NCI-H446 (cell line): ENCODE measurements at places on chromosomes 7 and 10.

- peak; percentile 90 for DNase-seq
These were observed 158.4 kb upstream of the TMEM72 start for GRCh38 chr10:44752451-44753441.

DNA sequence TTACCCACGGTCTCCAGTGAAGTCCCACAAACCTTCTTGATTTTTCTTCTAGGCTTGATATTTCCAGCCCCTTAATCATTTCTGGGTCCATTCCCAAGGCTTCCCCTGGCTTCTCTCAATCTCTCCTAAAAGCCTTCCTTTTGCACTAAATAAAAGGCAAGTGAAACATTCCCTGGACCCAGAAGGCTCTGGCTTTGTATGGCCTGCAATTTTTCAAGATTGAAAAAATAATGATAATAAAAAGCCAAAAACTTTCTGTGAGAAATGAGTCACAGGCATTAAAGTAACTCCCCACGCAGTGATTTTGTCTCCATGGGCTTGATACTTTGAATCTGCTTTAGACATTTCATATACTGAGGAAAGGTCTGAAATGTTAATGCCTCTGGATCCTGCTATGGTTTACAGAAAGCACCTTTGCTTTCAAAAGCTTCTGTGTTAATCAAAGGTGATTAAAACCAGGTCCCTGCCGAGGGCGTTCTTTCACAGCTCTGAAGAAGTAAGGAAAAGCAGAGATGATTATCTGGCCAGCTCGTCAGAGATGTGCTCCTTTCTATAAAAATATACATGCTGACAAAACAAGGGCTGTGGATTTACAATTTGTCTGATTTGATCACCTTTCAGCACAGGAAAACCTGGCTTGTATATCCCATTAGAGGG is 118.9 kb upstream of the TMEM72 start:
- no peak for DNase-seq

GRCh38 chr10:28241741-28242399 is 61.0 kb downstream of the MPP7 start:
- no peak for DNase-seq

DNA sequence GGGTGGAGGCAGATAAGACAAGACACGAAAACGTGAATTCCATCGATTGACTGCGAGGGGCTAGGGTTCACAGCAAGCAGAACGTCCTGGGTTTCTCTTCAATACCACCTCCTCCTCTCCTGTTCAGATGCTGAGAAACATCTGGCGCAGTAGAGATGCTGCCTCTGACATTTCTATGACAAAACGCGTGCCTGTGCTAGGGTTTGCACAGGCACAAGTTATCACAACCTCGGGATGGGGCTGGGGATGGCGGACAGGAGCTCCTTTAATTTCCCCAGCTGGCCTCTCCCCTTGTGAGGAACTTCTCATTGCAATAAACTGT is 99.8 kb upstream of the SVIL start:
- no peak for DNase-seq

GRCh38 chr7:270351-270983 is 19.5 kb upstream of the FOXL3 start:
- no peak for DNase-seq

GRCh38 chr10:86888585-86889381 is 68.6 kb downstream of the MMRN2 start:
- no peak for DNase-seq

- no peak for DNase-seq
These were observed 22.2 kb upstream of the RHEB start for GRCh38 chr7:151541709-151542499.

DNA sequence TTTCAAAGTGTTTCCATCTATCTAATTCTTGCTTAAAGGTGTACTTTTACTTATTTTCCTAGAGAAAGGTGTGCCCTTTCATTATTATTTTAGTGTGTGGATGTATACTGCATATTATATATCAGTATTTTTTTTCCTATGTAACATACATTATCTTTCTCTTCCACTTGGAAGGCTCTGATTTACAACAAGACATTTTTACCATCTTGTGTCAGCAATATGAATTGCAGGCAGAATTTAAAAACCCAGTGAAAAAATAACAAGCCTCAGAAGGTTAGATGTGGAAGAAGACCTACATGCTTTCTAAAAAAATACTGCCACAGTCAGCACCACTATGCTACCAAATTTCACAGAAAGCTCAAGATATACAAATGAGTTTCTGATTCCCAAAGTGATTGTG is 327.7 kb upstream of the STEAP1 start:
- DNase-seq = no peak

- DNase-seq = no peak
These were observed 26.1 kb downstream of the OGDHL start for GRCh38 chr10:49735848-49736563.

DNA sequence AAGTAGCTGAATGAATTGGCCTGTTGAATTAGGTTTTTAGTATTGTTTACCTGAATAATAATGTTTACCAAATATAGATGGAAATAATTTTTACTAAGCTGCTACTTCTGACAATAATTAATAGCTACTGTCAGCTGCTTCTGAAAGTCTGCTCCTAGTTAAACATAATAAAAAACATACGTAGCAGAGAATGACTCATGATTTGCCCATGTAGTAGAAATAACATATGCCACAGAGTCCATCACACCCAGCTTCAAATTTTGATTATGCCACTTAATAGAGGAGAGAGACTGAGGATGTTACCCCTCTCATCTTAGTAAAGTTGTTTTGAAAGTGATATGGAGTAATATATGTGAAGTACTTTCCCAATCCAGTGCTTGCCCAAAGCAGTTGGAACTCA is 57.6 kb upstream of the MDFIC start:
- DNase-seq = no peak

DNA sequence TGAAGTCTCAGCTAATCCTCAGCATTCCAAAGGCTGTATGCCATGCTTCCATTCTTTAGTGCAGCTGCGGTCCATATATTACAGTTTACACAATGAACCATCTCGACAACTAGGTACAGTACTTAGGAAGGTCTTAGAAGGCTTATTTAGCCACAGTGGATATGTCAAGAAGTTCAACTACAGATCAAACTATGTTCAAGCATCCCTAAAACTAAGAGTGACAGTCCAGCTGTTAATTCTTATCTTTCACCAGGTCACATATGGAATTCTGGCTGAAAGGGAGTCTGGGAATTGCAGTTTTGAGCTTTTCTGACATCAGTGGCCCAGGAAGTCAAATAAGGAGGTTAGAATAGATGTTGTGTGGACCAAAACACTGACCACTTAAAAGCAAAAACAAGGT is 106.8 kb downstream of the SDHAF3 start:
- no peak for DNase-seq

GRCh38 chr10:102831322-102832071 is 5.7 kb downstream of the CYP17A1 start:
- no peak for DNase-seq

DNA sequence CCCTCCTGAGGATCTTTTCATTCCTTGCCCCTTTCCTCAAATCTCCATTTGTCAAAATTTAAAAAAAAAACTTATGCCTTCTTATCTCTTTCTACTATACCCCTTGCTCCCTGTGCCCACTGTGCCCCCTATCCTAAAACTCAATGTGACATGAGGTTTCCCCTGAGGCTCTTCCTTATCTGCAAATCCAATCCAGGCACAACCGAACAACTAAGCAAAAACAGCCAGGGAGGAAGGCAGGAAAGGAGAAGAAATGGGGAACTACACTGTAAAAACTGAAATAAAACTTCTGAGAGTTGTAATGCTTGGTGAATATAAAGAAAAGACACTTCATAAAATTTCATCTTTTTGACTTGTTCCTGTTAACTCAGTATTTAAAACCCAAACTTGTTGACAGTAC is 54.2 kb downstream of the CRPPA start:
- DNase-seq = no peak

DNA sequence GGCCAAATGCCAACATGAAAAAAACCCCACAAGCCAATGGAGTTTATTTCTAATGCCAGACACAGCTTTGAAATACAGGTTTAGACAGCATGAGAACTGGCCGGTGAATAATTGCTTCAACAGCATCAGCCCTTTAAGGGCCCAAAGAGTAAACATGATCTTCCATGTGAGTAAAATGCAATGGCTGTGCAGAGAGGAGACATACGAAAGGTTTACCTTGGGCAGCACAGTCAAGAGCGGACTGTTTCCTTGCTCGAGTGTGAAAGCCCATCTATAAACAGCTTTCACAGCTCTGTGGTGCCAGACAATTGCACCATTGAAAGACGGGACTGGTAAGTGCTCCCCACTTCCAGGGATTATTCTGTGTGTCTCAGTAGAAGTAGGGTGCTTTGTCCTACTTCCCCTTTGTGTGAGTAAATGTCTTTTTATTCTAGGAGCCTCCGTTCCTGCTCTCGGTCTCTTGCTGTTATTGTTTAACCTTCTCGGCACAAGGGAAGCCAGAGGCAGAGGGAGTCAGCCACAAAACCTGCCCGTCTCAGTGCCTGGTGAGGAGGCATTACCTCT is 77.8 kb upstream of the KAT6B start:
- no peak for DNase-seq

DNA sequence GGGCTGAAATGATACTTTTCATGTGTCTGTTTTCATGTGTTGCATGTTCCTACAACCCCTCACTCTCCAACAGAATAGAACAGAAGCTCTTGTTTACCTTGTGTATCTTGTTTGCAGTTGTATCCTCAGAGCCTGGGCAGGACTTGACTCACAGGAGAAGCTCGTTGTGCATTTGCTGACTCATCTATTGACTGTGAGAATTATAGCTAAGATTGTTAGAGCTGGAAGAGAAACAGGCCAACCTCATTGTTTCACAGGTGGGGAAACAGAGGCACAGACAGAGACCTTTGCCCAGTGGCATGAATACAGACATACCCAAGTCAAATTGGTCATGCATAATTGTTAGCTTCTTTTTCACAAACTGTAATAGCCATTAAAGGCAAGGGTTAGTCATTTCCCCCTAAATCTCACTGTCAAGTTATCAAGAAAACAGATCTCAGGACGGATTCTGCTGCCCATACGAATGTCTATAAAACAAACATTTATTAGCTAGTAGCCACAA is 4.6 kb upstream of the TSPAN15 start:
- DNase-seq = no peak

GRCh38 chr7:47833211-47833610 is 115.1 kb downstream of the PKD1L1 start:
- no peak for DNase-seq

DNA sequence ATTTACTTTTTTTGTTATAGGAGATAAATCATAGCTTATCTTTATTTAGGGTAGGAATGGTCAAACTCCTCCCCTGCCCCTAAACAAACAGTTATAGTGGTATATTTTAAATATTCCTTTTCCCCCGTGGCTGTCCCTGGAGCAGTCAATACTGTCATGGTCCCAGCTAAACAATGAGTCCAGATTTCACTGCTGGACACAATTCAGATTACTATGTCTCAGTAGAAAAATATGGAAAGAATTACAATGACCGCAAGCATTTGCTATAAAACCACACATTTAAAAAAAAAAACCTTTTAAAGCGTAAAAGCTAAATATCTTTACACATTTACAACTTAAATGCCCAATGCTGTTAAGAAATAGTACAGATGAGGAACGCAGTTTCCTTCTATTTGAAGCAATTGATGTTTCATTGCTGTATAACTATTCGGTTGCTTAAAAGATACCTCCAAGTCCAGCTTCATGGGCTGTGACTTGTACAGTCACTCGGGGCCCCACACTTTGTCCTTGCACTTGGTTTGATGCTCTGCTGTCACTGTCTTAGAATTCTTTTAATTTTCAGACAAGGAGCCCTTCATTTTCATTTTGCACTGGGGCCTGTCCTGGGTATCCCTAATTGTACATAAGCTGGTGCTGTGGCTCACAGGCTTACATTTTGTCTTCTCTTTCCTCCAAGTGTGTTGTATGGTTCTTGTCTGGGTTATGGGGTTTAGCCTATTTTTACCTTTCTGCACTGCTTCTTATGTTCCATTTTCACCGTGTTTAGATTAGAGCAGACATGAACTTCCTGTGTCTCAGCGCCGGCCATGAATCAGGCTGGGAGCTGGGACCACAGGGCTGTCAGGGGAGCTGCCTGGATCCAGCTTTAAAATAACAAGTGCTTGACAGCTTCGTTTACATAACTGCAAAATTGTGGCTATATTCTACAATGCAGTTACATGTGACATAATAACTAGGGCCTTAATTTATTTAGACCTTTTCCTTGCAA is 530.2 kb upstream of the FZD8 start:
- no peak for DNase-seq

- no peak for DNase-seq
These were observed 113.0 kb downstream of the SMURF1 start for GRCh38 chr7:99030951-99031350.

DNA sequence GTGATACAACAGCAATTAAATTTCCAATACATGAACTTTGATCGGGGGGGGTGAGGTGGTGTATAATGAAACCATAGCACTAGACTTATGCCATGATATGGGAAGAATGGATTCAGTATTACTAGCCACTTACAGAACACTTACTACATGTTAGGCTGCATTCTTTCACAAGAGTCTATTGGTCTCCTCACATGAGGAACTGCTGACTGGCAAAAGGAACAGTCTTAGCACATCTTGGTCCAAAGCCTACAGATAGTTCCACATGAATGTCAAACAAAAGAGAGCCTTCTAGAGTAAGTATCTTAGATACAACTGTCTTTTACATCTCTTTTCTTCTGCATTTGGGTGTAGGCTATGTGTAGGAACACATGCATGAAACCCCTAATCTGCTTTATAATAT is 115.9 kb upstream of the DNAJB12 start:
- no peak for DNase-seq

- no peak for DNase-seq
These were observed 38.9 kb upstream of the CHST15 start for GRCh38 chr10:124132306-124132705.

DNA sequence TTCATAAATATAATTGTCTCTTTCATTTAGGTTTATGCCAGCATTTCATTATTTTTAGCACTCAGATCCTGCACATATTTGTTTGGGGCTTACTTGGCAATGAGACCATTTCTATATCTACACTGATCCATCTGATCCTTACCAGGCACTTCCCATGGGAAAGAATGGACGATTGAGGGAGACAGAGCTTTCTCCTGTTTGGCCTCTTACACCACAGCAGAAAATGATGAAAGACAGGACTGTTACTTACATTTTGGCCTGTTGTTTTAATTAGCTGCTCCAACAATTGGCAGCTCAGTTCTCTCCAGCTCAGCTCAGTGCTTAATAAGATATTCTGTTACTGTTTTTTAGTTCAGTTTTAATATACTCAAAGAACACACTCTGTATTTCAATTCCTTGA is 77.6 kb upstream of the RSU1 start:
- DNase-seq = no peak

- no peak for DNase-seq
These were observed 202.9 kb upstream of the TCERG1L start for GRCh38 chr10:131514454-131514853.

DNA sequence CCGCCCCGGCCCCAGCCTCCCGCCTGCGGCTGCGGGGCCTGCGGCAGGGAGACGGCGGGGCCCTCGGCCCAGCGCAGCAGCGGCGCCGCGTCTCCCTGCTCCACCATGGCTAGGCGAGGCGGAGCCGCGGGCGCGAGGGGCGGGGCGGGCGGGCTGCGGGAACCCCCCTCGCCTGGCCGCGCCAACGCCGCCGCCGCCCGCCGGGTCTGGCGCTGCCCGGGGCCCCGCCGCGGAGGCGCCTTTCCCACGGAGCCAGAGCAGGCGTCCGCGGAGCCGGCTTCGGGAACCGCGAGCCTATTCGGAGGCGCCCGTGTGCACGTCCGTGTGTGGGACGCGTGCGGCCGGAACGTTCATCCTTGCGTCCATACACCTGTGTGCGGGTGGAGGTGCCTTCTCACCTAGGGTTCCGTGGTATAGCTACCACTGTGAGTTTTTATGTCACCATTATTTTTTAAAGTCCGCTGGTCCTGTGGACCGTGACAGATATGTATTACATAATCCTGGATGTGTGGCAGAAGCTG is at the start of gene DENND11:
TSS of gene DENND11 (minus strand) at position 120 of the 521 bp plus-strand sequence. CDS start at position 107, 13 bp downstream.
- DNase-seq = peak; percentile 50
